Spinal cord (tissue), 10 donors: ENCODE measurements at places on chromosomes 7 and 10.
A peak's percentile ranks its signal among the peaks of the same experiment; 100 is the strongest.

- DNase-seq: no peak
Observed at GRCh38 chr7:28442540-28443420, 30.5 kb downstream of the CREB5 start.

DNA sequence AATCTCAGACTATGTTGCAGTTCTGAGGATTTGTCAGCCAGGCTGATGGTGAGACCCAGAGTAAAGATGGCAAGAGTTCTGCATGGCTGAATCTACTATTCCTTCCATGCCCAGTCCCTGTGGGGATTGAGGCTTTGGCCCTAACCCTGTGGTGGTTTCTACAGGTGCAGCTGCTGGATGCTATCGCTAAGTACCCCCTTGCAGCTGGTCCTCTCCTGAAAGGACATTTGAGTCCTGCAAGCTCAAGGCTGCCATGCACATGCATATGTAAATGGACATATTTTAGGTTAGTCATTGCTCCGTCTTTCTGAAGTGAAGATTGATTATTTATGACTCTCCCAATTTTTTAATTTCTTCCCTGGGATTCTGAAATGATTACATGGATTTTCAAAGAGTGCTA lies 1122.2 kb upstream of the CELF2 start:
- no peak for DNase-seq

GRCh38 chr7:613442-614140 lies 93.9 kb upstream of the PDGFA start:
- no peak for DNase-seq

DNA sequence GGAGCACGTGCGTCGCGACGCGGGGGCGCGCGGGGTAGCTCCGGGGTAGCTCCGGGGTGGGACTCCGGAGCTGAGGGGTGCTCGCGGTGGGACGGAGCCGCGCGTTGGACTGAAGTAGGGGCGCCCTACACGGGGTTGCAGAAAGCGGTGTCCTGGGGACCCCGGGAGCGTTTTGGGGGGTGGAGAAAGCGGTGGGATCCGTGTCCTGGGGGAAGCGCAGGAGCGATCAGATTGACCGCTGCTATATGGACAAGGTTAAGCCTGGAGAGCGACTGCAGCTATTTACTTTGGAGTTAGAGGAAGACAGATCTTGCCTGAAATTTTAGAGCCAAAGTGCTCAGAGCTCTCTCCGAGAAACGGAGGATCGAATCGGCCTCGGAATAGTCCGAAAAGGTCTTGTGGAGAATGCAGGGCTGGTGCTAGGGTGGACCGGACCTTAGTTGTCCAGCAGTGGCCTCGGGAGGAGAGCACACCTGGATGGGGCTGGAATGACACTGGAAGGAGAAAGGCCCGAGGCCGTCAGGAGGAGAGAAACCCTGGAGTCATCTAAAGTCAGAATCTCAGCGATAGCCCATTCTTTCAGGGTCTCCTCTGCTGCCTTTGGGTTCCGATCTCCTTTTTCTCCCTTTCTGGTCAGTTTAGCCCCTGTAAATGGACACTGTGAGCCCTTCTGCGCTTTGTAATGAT lies 564 bp downstream of the PDSS1 start:
- no peak for DNase-seq

GRCh38 chr7:152307902-152308301 lies 127.9 kb downstream of the KMT2C start:
- no peak for DNase-seq

GRCh38 chr7:12649348-12649747 lies 38.1 kb upstream of the ARL4A start:
- no peak for DNase-seq

DNA sequence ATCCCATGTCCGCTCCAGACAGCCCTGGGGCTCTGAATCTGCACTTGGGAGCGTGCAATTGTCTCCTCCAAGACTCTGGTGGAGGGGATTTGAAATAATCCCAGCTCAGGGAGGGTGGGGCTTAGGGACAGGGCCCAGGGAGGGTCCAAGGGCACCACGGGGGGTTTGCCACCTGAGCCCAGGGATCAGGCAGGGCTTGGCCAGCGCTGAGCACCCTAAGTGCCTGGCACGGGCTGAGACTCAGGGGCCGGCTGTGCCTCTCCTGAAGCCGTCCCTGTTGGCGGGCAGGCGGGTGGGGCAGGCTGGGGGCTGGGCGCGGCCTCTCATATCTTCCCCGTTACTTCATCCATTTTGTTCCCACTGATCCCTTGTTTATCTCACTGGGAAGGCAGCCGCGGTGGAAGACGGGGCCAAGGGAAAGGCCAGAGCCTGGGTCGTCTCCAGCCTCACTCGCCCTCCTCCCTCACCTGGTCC lies 41.8 kb upstream of the ELN start:
- no peak for DNase-seq

DNA sequence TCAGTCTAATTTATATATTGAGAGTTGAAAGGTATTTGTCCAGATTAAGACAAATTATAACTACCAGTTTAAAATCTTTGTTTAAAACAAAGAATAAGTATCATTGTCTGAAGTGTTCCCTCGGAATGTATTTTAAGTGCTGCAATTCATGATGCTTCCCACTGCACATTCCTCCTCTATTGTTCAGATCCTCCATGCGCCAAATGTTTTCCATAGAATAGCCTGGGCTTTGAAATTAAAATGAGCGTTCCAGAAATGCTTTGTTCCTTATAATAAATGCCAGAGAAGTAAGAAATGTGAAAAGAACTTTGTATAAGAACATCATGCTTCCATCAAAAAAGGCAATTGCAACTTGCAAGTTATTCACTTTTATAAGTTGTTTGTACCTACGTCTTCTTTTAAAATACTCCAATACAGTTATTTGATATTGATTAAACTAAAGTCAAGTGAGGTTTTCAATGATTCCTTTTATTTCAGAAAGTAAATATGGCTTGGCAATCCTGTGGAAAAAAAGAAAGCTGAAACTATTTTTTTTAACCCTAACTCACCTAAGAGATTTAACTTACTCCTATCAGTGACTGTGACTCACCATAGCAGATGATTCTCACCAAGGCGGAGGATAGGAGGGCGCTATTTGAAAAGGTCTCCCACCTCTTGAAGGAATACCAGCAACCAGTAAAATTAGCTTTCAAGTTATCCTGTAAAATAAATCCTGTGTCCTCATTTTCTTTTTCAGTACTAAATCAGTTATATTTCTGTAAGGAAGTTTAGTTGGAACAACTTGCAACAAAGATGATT lies 85.8 kb downstream of the CTNNA3 start:
- DNase-seq: peak; percentile 14

- no peak for DNase-seq
Observed at GRCh38 chr7:95367606-95368005, 28.6 kb downstream of the PON3 start.

DNA sequence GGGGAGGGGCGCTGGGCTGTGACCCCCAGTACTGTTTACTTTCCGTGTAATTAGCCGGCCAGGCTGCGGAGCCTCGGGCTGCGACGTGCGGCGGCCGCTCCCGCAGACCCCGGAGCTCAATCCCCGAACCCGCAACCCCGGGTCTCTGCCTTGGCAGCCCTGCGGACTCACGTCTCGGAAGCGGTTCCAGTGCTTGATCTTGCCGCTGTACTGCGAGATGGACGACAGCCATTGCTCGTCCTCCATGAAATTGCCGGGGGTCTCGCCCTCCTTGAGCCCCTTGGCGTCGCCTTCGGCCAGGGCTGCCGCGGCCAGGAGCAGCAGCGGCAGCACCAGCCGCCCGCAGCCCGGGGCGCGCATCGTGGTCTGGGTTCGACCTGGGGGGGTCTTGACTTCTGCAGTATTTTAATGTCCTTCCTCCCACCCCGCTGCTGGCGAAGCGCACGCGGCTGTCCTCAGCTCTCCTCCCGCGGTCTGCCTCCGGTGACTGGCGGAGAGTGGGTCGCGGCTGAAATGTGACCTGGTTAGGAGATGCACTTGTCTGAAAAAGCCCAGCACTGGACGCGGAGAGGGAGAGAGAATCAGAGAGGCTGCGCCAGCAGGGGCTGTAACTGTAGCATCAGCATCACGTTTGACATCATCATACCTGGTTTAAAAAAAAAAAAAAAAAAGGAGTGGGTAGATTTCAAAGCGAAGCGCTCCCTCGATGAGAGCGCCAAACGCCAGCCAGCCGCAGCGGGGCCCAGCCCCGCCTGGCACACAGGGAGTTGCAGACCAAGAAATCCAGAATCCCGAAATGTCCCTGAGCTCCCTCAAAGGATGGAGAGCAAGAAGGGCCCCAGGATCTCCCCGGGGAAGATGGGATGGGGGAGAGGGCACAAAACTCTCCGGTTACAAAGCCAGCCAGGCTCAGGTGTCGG lies at the start of gene SPOCK2:
SPOCK2 (minus strand) TSS at position 583 of the 920 bp plus-strand sequence; CDS start at position 360, 223 bp downstream.
- peak; percentile 77 for DNase-seq

DNA sequence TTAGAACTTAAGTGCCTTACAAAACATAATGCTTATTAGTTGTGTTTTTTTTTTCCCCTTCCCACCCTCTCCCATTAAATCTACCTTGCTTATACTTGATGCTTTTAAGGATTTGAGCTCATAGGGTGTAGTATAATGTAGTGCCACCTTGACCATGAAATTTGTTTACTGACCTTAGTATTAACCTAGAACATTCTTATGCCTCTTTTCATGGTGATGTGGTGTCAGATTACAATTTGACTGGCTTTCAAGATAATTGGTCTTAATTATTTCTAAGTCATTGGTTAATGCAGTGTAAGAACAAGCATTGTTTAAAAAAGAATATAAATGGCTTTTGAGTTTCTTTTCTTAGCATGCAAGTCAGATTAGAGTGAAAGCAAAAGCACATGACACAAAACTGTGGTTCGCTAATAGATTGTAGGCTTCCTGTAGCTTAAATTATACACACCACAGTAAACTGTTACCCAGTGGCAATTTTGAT lies 61.8 kb downstream of the ADD3 start:
- DNase-seq: no peak

DNA sequence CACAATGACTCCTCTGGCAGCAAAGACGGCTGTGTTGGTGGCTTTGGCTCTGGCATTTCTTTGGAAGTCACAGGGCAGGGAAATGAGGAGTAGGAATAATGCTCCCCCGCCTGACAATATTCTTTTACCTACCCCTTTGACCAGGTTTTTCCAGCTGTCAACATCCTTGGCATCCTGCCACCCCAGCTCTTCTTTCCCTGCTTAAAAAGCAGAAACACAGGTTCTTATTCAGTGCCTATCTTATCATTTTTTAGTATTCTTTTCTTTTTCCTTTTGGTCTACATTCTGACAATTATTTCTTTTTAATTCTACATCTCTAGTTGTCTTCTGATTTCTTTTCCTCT lies 97.7 kb downstream of the CREB5 start:
- DNase-seq: no peak

GRCh38 chr10:100912013-100912604 lies 654 bp upstream of the SLF2 start:
- DNase-seq: no peak

DNA sequence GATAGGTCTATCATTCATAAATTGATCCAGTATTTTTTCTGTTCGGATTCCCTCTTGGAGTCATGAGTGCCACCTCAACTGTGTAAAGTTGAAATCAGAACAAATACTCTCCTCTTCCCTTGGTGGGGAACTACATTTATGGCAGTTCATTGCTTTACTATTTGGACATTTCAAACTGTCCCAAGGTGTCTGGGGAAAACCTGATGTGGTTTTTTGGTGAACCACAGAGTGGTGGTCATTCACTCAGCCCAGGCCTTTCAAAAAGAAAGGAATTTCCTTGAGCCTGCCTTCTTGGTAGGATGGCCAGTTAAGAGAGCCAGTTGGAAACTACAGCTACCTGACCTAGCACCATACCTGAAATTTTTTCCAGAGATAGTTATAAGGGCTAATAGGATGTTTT lies 59.0 kb downstream of the ABCB1 start:
- DNase-seq: no peak

DNA sequence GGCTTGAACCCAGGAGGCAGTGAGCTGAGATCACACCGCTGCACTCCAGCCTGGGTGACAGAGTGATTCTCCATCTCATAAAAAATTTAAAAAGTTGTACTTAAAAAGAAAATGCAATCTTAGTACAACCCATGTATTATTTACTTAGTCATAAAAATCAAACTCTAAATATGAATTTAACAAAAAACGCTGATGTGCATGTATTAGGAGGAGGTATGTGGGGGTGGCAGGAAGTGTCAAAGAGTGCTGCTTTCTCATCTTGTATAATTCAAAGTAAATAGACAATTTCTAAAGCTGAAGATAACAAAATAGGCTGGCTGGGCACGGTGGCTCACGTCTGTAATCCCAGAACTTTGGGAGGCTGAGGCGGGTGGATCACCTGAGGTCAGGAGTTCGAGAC lies 81.0 kb upstream of the NRBF2 start:
- DNase-seq: no peak

- DNase-seq: no peak
Observed at GRCh38 chr10:86597306-86597705, 57.0 kb upstream of the OPN4 start.

DNA sequence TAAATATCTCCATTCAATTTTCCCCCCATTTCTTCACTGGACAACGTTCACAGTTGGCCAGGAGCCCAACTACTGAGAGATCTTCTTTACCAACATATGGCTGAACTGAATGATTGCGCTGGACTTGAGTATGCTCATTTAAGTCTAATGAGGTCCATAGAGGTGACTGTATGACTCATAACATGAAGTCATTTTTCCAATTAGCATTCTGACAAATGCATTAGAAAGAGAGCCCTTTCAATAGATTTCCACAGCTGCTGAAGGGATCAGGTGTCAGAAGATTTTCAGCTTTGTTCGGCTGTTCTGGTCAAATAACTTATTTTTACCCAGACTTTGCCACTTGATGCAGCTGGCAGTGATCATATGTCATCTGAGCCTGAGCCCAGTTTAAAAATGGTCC lies 438.0 kb downstream of the ETV1 start:
- no peak for DNase-seq

- no peak for DNase-seq
Observed at GRCh38 chr10:28800144-28800543, 122.8 kb downstream of the BAMBI start.

DNA sequence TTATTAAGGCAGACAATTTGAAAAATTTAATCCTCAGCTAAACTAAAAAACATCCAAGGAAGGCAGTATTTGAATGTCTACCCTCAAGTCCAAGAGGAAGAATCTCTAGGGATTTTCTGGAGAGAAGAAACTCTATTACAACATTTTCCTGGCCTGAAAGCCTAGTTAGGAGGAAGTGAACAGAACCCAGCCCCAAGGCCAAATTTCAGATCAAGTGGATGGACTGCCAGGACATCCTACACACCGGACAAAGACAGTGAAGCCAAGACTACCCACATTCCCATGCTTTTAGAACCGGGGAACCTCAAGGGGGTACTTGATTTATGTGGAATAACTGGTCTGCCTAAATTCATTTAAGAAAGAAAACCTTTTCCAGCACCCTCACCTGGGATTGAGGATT lies 108.9 kb upstream of the MEOX2 start:
- no peak for DNase-seq

- no peak for DNase-seq
Observed at GRCh38 chr10:2414039-2414438, 653.3 kb upstream of the PFKP start.

GRCh38 chr7:96085953-96086352 lies 235.9 kb downstream of the SLC25A13 start:
- DNase-seq: no peak

DNA sequence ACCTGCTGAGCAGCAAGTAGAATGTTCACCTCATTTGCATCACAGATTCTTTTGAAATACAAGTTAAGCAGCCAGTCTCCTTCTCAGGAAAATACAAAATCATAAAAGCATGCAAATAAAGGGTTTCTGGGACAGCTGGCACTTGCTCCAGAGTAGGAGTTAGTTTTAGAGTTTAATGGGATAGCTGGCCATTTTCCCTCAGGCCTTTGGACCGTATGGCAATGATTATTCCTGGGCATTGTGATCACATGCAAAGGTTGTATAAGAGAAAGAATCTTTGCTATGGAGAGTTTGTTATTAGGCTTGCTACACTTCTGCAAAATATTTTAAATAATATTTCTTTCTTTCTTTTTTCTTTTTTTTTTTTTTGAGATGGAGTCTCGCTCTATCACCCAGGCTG lies 240.8 kb downstream of the CDK14 start:
- no peak for DNase-seq
